ENCODE measurements at places on chromosomes 4 and X.

GRCh38 chr4:88802585-88803286 lies 105.1 kb upstream of the NAP1L5 start:
- DNase-seq: no peak

GRCh38 chr4:153713866-153714646 lies 30.0 kb downstream of the TLR2 start:
- no peak for DNase-seq

GRCh38 chr4:173252024-173252935 lies 81.9 kb downstream of the HMGB2 start:
- DNase-seq: no peak

DNA sequence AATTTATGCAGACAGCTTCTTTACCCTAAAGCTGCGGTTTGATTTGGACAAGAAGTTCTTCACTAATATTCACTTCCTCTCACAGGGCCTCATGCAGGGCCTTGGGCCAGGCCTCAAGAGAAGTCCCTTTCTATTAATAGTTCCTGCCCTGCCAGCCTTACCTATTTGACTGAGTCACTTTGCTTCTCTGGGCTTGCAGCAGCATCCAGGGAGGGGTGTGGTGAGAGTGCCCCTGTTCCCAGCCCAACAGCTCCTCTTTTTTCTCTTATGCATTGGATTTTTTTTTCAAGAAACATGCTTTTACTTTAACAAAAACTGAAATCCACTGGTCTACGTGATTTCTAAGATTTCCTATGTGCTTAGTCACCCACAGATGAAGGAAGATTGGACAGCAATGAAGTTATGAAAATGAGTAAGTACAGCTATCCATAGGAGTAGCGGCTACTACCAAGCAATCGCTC lies 26.7 kb downstream of the FAM156B start:
- DNase-seq: no peak

GRCh38 chrX:136710325-136710951 lies 62.5 kb downstream of the CD40LG start:
- DNase-seq: peak; percentile 48

DNA sequence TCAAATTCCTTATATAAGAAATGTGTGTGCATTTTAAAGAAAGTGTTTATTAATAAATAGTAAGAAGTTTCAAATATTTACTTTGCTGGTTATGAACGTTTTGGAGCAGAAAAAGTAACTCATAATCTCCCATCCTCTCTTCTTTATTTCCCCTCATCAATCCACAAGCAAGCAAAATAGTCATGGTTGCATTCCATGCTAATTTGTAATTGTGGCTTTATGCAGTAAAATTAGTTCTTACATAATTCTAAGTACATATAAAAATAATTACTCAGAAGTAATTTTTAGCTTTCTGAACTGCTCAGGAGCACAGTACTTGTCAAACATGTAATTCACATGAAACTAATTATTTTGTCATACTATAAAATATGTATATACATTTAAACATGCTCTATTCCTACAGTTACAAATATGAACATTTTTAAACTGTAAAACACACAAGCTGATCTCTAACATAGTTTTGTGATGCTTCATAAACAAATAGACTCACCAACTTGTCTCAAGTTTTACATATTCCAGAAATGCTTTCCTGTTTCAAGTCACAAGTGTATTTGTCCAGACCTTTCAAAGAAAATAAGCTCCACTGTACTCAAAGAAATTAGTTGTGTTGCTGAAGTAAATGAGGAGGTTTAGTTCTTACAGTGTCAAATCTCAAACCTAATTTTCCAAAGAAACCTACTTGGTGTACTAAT lies 218.9 kb downstream of the PABPC4L start:
- DNase-seq: no peak

DNA sequence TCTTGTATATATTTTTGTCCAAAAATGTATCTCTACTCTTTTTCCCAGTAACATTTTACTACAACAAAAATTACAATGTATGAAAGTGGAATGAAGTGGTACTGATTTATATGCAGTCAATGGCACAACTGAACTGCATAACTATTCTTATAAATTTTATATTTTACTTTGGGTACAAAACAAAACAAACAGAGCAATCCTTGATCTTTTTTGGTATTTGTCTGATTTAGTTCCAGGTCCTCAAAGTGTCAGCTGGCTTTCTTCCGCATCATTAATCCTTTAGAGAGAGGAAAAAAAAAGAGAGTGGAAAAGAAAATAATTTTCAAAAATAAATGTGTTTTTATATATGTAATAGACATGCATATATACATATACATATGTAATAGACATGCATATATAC lies 252.4 kb upstream of the SLIT2 start:
- DNase-seq: no peak

DNA sequence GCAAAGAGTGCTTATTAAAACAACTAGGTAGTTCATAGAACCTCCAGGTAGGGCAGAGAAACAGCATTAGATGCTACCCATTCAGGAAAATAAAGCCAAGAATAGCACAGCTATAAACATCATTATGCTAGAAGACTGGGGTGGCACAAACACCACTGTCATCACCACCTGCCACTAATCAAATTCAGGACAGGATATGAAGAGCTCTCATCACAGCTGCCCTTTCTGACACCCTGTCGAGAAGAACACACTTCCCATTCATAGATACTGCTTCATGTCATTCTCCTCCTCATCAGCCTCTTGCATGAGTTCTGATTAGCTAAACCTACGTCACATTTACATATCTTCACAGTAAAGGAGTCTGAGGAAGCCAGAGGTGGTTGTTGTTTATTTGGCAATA lies 692.3 kb upstream of the HS3ST1 start:
- DNase-seq: no peak

GRCh38 chr4:41613821-41614220 lies 75.9 kb downstream of the LIMCH1 start:
- DNase-seq: no peak

DNA sequence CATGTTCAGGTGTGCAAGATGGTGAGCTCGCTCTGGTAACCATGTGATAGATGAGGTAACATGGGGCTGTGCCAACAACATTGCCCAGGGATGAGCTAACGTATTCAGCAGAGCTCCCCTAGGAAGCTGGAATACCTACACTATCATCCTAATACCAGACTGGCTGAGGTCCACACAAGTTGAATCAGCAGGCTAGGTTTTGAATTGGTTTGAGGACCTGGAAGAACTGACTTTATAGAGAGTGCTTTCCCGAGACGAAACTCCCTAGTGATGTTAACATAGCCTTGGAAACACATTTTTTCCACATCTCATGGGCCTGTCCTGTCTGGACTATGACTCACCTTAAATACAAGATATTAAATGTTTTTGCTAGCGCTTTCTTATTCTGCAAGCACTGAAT lies 56.7 kb downstream of the IGFBP7 start:
- DNase-seq: no peak

DNA sequence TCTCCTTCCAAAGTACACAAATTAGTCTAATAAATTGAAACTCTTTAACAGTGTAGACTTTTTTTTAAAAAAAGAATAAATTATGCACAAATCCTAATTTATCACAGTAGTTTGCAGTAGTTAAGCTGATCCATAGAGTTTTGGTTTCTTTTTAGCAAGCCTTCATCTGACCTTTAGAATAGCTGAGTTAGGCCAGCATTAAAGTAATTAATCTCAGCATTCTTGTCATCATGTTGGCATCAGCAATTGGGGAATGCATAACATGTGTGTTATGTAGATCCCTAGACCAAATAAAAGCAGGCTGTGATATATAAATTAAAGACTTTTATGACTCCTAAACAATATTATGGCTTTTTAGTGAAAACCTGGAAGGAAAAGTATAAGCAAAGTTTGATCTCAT lies 426.5 kb upstream of the PABPC4L start:
- DNase-seq: no peak

DNA sequence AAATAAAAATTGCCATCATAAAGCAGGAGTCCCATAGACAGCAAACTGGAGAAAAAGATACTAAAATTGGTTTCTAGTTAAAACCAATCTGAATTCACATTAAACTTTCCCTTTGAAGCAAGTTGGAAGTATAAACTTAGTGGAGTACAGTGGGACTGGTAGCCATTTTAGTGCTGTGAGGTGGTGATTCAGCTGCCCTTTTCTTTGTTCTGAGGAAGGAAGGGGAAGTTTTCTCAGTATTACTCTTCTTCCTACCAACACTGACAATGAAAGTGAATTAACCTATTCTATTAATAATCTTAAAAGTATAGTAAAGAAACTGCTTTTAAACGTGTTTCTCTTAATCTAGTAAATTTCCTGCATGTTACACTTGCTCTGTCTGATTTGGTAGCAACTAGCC lies 36.7 kb downstream of the SLC9A6 start:
- DNase-seq: no peak

- no peak for DNase-seq
Observed at GRCh38 chrX:57172544-57172943, 35.3 kb upstream of the SPIN2A start.

- peak; percentile 72 for DNase-seq
Observed at GRCh38 chr4:99811850-99812249, 4.8 kb upstream of the DAPP1 start.

GRCh38 chrX:20066968-20067708 lies 49.6 kb downstream of the MAP7D2 start:
- DNase-seq: peak; percentile 9

GRCh38 chrX:465418-466215 lies 78.9 kb upstream of the PPP2R3B start:
- no peak for DNase-seq

DNA sequence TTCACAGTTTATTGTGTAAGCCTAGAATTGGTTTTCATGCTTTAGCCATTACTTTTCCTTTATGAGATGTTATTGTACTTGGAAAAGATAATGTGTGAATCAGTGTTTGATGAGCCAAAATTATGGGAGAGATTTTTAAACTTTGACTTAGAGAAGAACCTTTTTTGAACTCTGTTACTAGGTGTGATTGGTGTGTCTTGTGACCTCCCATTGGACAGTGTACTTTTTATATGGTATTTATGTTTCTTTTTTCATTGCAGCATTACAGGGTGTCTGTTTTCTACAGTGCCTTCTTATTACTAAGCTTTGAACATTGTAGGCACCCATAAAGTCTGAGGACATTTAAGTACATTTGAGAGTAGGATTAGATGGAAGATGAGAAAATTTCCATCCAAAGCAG lies 91.1 kb downstream of the SLC4A4 start:
- no peak for DNase-seq

DNA sequence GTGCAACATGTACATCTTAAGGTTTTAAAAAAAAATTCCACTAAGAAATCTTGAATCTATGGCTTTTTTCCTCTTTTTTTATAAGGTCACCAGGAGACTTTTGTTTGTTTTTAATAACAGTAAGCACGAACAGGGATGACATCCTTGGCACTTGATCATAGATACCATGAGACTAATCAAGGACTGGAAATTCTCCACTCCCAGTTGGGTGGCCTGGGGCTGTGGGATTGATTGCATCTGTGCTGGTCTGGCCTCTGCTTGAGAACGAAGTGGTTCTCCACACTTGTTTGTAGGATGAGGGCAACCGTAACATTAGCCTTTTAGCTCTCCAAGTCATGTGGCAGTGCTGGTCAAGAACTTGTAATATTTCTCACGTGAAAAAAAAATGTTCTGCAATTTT lies 35.4 kb downstream of the SNX25 start:
- no peak for DNase-seq

DNA sequence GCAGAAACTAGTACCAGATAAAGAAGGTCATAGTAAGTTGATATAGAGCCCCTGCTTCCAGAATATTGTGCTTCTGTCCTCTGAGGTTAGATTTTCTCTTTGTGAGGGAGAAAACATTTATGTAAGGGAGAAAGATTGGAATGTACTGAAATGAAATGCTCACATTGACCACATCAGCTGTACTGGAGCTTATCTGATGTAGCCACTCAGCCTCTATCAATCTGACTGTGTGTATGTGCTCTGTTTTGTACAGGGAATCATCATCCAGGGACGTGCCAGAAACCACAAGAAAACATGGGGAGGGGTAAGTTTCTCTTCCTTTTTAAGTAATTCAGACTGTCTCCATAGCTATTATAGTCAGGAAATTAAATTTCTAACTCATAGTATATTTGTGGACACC lies 56.8 kb downstream of the PRRG1 start:
- DNase-seq: no peak

GRCh38 chrX:131874300-131874699 lies 148.8 kb upstream of the STK26 start:
- DNase-seq: no peak

DNA sequence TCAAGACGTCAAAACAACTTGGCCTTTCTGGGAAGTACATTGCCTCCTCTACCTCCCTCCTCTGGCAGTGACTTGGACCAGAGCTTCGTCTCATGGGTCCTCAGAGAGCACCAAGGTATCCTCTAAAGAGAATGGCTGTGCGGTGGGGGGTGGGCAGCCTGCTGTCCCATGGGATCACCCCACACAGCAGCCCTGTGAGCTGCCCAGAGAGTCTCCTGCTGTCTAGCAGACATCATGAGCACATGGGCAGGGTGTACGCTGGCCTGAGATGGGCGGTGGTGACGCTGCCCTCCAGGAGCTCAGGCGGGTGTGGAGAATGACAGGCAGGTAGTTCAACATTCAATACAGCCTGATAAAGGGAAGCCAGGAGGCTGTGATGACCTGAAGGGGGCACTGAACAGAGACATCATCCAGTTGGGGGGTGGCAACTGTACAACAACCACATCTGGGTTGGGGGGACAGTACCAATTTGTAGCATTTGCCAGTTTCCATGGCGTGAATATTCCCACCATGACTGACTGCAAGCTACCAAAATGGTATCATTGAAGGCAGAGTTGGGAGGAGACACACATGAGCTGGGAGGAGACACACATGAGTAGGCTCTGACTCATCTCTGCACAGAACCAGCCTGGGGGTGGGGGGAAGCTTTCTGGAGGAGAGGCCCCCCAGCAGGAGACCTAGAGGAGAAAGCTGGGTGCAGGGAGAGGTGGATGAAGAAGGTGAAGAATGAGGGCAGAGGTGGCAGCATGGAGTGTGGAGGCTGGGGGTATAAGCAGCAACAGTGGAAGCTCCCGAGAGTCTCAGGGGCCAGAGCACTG lies 35.9 kb downstream of the C4orf50 start:
- DNase-seq: no peak

- no peak for DNase-seq
Observed at GRCh38 chr4:138439143-138439581, 197.0 kb upstream of the SLC7A11 start.

GRCh38 chr4:74873545-74874301 lies 59.2 kb upstream of the PARM1 start:
- no peak for DNase-seq

DNA sequence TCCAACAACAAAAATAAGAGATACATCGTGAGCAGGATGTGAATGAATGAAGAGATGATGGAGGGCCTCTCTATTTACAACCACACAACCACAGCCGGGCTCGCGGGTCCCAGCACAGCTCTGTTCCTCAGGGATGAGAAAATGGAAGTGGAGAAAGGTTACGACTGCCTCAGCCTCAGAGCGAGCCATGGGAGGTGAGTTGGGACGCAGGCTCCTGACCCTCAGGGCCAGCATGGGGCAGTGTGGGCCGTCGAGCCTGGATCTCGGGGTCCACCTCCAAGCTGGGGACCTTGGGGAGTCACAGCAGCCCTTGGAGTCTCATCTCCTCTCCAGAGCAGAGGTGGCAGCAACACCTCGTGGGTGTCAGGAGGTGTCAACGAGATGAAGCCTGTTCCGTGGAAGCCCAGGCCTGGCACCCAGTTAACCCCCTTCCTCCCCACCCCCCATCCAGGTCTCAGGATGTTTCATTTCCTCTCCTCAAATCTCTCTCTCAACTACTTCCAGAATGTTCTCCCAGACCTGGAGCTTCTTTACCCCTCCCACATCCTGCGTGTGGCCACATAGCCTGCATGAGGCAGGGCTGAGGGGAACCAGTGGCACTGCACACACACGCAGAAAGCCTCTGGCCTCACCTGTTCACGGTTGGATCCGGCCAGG lies 25.9 kb downstream of the C4orf50 start:
- DNase-seq: no peak

All from CD4-positive, alpha-beta T cell treated with Interleukin-15 for 4 hours (primary cell).